Uterus (tissue), 4 donors: ENCODE measurements at places on chromosomes 2 and 18. TPM values are rescaled to one million over a fixed set of nuclear protein-coding genes. Genes with fewer than 3 reads are reported as not detected.

DNA sequence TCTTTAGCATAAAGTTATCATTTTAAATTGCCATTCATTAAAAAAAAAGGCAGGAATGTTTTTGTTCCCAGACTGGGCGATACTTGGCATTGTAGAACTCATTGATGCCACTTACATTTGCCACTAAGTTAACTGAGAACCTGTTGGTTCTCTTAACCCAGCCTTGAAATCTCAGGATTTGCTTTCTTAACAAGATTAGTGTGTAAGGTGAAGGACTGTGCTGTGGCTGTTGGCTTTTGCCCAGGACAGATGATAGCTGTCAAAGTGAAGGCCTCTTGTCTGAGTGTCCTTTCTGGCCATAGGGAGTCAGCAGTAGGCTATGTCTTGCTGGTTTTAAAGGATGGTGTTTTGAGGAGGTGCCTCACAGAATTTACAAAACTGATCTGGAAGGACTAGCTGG, 2.6 kb downstream of the DPYSL5 start:
- no peak for DNase-seq

LRP1B gene
- 7.3 TPM for total RNA-seq

PDE1A gene
- total RNA-seq = 41.5 TPM

DNA sequence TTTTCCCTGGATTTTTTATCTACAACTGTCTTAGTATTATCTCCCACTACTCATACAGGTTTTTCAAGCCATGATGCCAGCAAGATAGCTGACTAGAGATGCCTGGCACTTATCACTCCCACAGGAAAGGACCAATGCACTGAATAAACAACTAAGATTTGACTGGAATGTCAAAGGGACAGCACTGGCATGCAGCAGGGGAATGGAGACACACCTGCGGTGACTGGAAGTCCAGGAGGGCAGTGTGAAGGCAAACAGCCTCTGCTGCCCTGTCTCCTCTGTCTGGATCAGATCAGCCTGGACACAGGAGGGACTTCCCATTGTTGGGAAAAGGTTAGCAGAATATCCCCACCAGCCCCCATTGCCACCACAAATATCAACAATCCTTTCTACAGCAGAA, 85.1 kb downstream of the TMEM237 start:
- no peak for DNase-seq

- no peak for DNase-seq
These were observed 77.0 kb upstream of the TMEM200C start for GRCh38 chr18:5972298-5972697.

ITGA6 gene
- 94.3 TPM for total RNA-seq

- no peak for DNase-seq
These were observed 59.6 kb upstream of the ZNF516 start for GRCh38 chr18:76554547-76555222.

OR6B2 gene
- not detected for total RNA-seq

DNA sequence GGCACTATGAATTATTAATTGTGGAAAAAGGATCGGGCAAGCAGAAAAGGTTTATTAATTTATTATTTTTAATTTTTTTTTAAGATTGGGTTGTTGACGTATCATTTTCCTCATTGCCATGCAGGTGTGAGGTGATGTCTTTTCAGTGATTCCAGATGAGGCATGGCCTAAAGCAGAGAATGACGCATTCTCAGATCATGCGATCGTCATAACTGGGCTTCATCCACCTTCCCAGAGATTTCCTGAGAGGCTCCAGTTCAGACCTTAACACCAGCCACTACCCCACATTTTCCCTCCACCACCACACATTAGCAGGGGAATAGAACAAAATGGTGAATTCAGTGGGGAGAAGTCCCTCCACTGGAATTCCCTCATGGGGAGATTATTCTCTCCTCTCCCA, 518.4 kb upstream of the SPHKAP start:
- DNase-seq = no peak
